Activated T-helper 17 cell treated with anti-CD3 and anti-CD28 coated beads, Interleukin-2, amount 50 U/mL, for 72 hours (primary cell): ENCODE measurements at places on chromosomes 7 and 10.

- no peak for ATAC-seq
Observed at GRCh38 chr7:135790371-135790977, 41.9 kb upstream of the FAM180A start.

GRCh38 chr10:101565936-101566332, 22.1 kb downstream of the POLL start:
- no peak for ATAC-seq

GRCh38 chr7:90453259-90453891, 16.1 kb upstream of the PTTG1IP2 start:
- no peak for ATAC-seq

GRCh38 chr10:101843032-101844021, at the start of gene KCNIP2:
KCNIP2 (minus strand) TSS chr10:101843800; CDS start chr10:101843568, 232 bp downstream.
- peak; percentile 53 for ATAC-seq

DNA sequence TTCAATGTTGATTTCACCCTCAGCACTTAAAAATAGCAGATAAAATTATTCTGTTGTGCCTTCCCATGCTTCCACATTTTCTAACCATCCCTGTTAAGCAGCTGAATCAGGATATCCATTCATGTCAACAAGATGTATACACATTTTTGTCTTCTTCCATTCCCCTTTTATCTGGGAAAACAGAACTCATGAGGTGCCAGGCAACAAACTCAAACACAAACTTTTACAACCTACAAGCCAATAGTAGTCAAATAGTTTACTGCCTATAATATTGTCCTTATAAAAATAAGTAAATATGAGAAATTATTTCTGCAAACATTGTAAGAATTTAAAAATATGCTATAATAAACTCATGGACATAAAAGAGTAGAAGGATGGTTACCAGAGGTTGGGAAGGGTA, 1569.8 kb downstream of the REEP3 start:
- no peak for ATAC-seq

DNA sequence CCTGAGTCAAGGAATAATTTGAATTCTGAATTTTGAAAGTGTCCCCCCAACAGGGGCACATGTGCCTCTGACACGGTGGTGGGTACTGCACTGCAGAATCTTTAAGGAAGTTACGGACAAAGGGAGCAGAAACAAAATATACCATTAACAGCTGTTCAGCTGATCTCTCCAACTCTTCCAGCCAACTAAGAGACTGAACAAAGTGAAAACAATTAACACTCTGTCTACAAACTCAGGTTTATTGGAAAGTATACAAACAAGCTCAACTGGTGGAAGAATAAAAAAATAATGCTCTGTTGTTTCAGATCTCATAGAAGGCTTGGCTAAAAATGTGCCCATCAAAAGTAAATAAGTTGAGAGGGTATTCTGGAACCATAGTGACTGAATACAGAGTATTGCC, 34.4 kb downstream of the ASB4 start:
- no peak for ATAC-seq

- no peak for ATAC-seq
Observed at GRCh38 chr10:61589547-61590243, 73.0 kb upstream of the CABCOCO1 start.

DNA sequence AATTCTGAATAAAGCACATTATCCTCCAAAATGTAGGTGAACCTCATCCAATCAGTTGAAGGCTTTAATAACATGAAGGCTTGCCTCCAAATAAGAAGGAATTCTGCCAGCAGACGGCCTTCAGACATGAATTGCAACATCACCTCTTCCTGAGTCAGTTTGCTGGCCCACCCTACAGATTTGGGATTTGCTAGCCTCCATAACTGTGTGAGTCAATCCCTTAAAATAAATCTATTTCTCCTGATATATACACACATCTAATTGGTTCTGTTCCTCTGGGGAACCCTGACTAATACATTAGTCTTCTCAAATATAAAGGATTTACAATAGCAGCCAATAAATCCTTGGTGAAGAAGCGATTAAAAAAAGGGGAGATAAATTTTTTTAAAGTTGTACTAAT, 34.8 kb upstream of the OSBPL3 start:
- no peak for ATAC-seq

DNA sequence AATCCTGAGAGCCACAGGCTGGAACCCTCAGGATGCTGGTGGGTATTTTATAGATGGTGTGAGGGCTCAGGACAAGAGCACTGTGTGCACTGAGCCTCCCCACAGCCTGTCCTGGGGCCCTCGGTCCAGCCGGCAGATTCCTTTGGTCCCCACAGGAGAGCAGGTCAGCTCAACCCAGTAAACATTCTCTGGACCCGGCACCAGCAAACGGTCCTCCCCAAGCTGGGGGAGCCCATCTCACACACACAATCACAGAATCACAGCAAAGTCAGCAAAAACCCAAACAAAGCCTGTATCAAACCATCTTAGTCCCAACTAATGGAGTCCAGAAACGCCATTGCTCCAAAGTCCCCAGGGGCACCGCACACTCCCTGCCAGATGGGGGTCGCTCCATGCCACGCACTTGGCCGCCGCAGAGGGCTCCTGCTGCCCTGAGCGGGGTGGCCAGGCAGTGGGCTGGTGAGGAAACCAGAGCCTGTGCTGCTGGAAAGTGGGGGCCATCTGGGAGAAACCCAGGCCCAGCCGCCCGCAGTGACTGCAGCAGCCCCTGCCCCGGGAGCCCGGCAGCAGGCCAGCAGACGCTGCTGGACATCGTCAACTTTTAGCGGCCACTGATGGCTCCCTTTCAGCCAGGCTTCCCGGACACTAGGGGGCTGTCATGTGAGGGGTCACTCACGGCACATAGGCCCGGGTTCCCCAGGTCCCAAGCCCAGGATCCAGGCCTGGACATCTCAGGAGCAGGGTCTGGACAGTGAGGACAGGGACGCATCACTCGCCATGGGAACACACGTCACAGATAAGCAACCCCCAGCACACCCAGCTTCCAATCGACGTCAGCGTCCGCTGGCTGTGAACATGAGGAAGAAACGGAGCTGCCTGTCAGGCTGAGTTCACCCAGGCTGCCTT, 52.6 kb downstream of the DPYSL4 start:
- ATAC-seq, result no peak

GRCh38 chr10:33122014-33122809, 164.2 kb upstream of the ITGB1 start:
- ATAC-seq, result no peak

DNA sequence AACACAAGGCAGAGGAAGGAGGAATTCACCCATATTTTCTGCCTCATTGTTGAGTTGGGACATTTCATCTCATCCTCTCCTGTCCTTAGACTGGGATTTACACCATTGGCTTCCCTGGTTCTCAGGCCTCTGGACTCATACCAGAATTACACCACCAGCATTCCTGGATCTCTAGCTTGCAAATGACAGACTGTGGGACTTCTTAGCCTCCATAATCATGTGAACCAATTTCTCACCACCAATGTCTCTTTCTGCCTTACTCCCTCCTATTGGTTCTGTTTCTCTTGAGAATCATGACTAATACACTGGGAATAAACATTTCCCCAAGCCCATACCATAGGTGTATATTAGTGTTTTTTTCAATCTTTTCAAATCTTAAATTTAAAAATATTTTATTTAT, 2.9 kb upstream of the ZNF33A start:
- no peak for ATAC-seq

GRCh38 chr10:61398366-61399129, 54.6 kb downstream of the TMEM26 start:
- ATAC-seq, result no peak

DNA sequence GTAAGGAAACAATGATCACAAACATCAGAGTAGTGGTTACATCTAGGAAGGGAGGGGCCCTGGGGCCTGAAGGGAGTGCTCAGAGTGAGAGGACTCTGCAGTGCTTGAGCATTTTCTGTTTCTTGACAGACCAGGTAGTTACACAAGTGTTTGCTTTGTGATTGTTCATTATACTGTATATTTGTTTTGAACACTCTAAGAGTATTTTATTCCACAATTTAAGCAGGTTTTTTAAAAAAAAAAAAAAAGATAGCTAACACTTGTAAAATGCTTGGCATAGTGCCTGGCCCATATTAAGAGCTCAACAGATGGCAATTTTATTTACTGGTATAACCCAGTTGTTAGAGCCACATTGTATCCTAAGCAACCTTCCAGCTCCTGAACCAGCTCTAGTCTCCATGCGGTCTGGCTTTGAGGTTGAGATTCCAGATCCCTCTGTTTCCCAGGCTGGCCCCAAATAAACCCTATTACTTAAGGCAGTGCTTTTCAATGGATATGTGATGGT, 20.1 kb upstream of the ATXN7L1 start:
- ATAC-seq, result no peak

GRCh38 chr10:32073659-32074058, 17.4 kb upstream of the KIF5B start:
- ATAC-seq, result no peak

DNA sequence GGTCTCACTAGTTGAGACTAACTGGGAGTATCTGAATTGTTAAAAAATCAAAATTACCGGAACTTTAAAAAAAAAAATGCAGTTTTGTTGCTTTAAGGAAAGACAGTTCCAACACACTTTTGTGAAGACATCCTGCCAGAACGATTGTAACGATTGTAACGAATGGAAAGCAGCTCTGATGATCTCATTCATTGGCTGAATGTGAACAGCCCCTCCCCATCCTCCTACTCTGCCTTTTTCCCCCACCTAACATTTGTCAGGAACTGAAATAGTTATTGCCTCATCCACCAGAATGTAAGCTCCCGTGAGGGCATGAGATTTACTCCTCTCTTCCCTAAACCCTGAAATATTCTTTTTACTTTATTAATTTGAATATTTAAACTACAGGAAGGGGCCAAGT, 23.1 kb upstream of the ZC3HAV1L start:
- no peak for ATAC-seq

- ATAC-seq, result no peak
Observed at GRCh38 chr7:94056796-94057207, 52.6 kb upstream of the BET1 start.

DNA sequence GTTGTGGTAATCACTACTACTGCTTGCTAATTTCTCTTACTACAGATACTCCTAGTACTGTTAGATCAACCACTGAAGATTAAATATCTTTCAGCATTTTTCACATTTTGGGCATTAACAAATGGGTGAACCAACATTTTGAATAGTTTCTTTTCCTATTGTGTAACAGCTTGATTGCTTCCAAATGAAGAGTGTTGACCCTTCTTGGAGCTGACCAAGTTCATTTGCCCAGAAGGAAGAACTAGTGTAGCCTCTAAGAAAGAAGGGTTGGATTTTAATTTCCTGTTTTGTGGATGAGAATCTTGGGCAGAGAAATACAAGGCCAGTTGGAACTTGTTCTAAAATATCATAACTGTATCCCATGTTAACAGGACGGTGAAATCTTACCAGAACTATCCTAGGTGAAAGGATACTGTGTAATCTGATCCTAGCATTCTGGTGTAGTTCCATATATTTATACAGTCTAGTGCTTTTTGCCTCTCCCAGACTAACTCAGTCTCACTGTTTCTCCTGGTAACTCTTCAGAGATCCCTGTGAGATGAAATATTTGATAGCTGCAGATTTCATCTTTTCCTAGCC, 37.3 kb downstream of the SND1 start:
- ATAC-seq, result no peak

DNA sequence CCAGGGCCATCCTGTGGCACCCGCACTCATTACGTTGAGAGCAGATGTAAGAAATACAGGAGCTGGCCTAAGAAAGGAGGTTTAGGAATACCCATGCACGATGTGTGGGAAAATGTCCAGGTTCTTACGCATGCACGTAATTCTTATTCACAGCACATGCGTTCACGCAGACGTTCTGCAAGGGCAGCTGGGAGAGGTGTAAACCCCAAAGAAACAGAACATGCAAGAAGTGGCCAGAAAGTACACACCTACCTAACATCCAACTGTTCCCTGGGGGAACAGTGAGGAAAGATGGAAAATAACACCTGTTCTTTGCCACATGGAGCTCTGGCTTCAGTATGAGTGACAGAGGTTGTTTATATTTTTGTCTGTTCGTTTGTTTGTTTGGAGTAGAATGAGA, 285.6 kb downstream of the PRPF18 start:
- ATAC-seq, result no peak

DNA sequence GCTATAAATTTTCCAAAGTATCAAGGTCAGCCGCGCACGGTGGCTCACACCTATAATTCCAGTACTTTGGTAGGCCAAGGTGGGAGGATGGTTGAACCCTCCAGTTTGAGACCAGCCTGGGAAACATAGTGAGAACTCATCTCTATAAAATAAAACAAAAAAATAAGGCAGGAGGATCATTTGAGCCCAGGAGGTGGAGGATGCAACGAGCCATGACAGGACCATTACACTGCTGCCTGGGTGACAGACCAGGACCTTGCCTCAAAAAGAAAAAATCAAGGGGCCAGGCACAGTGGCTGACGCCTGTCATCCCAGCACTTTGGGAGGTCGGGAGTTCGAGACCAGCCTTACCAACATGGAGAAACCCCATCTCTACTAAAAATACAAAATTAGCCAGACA, 60.3 kb downstream of the ABI1 start:
- ATAC-seq, result no peak

- ATAC-seq, result no peak
Observed at GRCh38 chr7:154996756-154997155, 6.2 kb downstream of the PAXIP1 start.

GRCh38 chr7:157678501-157678900, 341.7 kb downstream of the DNAJB6 start:
- ATAC-seq, result no peak

GRCh38 chr7:13800694-13801448, 188.6 kb downstream of the ETV1 start:
- ATAC-seq, result peak; percentile 87

DNA sequence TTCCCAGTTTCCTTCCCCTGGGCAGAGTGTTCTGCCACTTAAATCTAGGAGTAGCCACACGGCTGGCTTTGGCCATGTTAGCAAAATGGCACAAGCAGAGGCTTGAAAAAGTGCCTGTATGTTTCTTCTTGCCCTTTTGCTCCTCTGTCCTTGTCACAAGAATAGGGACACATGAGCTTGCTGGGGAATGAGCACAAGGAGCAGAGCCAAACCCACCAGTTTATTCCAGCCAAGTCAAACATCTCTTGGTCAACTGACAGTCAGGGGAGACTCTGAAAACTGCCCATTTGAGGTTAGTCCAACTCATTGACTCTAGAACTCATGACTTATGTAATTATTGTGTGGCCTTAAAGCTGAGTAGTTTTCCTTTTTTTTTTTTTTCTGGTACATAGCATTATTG, 739.7 kb upstream of the FZD8 start:
- no peak for ATAC-seq

GRCh38 chr7:140926021-140926817, 1.5 kb upstream of the BRAF start:
- no peak for ATAC-seq
